NCI-H2227 treated with DMSO at 0.1 percent for 48 hours (cell line): ENCODE measurements at places on chromosomes 7 and 10.
A peak's percentile ranks its signal among the peaks of the same experiment; 100 is the strongest.

DNA sequence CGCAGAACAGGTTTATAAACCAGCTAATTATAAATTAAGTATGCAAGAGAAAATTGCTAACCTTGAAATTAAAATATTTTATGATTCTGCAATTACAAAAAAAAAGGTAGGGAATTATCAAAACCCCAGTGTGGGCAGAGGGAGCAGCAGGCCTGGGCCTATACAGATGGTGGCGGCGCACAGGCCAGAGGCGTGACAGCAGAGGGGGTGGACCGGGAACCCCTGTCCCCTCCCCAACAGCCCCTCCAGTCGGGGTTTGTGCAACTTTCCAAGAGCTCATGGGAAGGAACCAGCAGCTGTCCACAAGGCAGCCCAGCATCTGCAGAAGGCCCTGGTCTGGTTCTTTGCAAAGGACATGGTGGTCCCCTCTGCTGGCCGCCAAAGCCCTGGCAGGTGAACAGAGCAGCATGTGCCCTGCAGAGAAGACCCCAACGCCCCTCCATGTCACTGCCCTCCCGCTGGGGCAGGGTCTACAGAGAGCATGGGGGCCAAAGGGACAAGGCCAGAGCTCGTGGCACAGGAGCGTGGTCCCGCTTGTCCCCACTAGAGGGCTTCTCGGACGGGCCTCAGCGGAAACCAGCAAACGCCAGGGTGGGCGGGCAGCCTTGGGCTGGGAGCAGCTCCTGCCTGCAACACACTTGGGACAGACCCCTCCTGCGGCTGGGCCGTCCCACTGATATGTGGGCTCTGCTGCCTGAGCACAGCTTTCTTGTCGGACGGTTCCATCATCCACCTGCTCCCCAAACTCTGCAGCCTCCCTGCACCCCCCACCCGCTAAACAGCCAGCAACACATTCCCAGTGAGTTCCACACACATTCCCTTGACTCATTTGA is 75.1 kb downstream of the EBF3 start:
- no peak for DNase-seq

DNA sequence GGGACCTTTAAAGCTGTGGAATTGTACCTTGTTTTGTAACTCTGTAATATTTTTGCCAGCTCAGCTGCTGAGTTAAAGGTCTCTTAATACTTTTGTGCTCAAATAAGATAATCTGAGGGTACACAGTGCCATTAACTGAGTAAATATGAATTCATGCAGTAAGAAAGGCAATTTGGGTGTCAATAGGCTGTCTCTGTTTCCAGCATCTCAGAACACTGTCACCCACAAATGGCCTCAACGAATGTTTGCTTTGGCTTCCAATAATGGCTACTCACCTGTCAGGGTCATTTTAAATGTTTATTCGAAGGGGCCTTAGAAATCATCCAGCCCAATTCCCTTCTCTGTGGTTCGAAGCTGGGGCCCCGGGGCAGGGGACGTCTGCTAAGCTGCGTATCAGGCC is 225.4 kb downstream of the ZMYND11 start:
- DNase-seq, result no peak

- DNase-seq, result no peak
Measured at GRCh38 chr10:2476218-2476811, 591.0 kb upstream of the PFKP start.

DNA sequence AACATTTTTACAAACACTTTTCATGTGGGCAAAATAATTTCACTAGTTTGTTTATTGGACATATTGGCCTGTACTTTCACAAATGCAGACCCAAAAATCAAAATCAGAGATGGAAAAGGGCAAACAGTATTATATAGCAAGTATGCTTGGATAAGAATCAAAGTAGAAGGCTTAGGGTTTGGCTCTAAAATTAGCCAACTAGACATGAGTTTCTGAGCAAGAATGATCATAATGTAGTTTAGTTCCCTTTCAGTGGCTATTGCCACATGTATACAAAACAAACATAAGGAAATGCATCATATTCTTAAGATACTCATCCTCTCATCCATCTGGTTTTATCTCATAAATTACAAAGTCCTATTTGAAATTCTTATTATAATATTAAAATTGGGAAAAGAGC is 132.5 kb downstream of the IMMP2L start:
- no peak for DNase-seq

GRCh38 chr7:80841423-80841955 is 77.4 kb downstream of the SEMA3C start:
- no peak for DNase-seq

GRCh38 chr10:46539596-46540411 is 16.7 kb downstream of the GPRIN2 start:
- DNase-seq, result no peak

- no peak for DNase-seq
Measured at GRCh38 chr7:605661-606450, 86.2 kb upstream of the PDGFA start.

- no peak for DNase-seq
Measured at GRCh38 chr10:5595591-5595990, 70.8 kb downstream of the ASB13 start.

DNA sequence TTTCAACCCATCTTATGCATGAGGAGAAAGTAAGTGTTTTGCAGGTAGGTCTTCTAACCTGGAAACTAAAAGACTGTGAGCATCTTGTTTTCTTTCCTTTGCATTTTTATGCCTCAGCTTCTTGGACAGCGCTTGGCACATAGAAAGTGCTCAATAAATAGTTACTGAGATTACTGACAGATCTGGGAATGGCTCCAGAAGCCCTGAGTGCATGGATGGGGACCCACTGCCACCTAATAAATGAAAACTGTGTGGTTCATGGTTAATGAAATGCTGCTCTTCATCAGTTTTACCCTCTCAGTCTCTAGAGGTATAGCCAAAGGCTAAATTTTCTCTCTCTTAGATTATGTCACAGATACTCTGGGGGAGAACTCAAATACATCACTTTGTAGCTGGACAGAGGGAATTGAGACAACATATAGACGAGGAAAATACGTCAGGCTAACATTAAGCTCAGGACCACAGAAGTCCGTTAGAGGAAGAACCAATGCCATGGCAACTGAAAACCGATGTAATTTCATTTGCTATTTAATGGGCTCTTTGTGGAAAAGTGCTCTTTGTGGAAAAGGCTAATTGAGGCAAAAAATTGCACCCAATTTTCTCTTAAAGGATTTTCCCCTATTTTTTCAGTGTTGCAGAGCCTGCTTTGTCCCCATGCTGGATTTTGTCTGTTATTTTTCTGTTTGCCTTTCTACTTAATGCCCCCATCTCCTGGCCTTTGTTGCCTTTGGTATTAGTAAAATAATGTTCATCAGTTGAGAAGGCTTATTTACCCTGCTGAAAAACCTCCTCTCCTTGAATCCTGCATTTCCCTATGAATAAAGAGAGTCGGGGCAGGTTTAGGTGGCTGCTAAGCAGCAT is 17.8 kb downstream of the ASB4 start:
- DNase-seq, result peak; percentile 63

DNA sequence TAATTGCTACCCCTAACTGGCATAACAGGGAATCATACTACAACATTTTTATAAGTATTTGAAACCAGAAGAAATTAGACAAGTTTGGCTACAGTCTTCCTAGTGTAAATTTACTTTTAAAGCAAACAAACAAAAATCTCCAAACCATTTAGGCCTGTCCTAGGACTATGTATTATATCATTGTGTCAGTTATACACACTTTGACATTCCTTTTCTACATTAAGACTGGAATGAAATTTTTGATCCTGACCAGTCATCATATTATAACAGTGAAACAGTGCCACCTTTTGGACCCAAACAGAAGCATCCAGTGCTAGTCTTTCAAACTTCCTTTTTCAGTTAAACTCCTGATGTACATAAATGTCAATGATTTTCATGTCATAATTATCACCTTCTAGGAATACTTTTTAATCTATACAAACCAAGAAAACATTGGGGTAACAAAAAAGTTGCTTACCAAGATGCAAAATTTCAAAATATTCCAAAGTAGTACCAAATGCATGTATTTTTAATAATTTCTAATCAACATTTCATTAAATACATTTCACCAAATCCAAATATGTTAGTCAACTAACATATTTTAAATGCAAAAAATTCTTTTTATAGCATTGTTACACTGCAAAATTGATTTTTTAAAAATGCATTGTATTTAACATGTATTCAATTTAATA is 75.7 kb downstream of the IMMP2L start:
- DNase-seq, result peak; percentile 70

DNA sequence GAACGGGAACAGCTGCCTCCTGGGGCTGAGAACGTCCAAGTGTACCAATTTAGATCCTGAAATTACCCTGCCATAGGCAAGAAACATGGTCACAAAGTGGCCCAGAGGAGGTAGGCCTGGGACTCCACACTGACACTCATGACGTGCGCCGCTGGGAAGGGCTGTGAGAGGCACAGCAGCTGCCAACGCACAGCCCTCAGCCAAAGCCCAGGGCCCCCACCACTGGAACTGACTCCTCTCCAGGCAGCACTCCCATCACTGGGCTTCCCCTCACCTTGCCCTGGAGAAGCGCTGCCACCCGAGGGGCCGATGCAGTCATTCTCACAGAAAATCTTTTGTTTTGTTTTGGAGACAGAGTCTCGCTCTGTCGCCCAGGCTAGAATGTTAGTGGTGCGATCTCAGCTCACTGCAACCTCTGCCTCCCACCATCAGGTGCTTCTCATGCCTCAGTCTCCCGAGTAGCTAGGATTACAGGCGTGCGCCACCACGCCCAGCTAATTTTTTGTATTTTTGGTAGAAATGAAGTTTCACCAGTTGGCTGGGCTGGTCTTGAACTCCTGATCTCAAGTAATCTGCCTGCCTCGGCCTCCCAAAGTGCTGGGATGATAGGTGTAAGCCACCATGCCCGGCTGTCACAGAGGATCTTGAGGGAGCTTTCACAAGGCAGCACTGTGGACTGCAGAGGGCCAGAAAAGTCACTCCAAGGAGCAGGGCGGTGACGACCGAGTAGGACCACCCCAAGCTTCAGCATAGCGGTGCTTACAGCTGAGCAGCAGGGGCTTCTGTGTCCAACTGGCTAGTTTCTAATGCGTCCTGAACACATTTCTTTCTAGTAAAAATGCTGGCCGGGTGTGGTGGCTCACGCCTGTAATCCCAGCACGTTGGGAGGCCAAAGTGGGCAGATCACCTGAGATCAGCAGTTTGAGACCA is 13.5 kb downstream of the GUSB start:
- no peak for DNase-seq

DNA sequence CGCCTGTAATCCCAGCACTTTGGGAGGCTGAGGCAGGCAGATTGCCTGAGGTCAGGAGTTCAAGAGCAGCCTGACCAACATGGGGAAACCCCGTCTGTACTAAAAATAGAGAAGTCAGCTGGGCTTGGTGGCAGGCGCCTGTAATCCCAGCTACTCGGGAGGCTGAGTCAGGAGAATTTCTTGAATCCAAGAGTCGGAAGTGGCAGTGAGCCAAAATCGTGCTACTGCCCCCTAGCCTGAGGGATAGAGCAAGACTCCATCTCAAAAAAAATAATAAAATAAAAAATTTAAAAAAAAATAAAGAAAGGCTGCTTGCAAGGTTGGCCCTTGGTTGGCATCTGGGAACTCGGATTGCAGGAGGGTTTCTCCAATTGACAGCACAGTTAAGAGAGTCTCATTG is 221.6 kb downstream of the DGKI start:
- no peak for DNase-seq

DNA sequence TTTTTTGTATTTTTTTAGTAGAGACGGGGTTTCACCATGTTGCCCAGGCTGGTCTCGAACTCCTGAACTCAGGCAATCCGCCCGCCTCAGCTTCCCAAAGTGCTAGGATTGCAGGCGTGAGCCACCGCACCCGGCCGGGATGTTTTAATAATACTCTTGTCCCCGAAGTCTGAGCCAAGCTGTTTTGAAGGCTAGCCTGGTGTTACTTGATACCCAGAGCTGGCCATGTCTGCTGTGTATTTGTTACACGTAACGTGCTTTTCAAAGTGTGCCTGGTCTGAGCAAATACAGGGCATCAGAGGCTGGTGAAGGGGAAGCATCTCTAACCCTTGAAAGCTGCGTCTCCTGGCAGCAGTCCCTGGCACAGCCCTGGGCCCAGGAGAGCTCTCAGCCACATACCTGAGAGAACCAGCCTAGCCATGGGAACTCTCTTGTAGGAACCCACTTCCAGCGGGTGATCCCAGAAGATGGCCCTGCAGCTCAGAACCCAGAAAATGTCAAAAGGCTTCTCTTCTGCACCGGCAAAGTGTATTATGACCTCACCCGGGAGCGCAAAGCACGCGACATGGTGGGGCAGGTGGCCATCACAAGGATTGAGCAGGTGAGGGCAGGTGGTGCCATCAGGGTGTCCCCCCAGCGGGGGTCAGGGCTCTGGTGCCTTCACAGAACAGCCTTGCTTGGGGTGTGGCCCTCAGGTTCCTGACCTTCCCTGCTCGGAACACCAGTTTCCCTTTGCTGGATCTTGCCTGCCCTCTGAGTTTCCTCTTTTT is 41.7 kb upstream of the ZMIZ2 start:
- DNase-seq, result no peak

DNA sequence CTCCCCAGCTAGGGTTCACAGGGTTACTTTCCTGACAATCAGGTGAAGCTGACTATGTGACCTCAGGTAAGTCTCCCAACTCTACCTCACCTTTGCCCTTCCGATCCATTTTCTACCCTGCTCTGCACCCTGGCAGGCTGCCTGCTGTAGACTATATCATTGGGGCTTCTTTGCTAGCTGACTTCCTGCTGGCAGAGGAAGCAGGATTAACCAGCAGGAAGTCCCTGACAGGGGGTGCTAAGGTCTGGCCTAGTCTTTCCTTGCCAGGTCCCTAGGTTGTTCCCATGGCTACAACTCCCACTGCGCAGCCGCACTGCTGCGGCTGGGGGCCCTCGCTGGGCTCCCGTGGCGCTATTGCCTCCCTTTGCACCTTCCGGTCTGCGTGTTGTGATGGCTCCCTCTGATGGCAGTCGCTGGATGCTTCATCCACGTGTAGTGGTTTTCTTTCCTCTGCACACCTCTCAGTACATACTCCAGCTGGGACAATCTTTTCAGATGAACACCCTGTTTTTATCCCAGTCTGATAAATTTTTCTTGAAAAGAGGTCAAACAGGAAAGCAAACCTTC is 365.9 kb downstream of the REEP3 start:
- no peak for DNase-seq

DNA sequence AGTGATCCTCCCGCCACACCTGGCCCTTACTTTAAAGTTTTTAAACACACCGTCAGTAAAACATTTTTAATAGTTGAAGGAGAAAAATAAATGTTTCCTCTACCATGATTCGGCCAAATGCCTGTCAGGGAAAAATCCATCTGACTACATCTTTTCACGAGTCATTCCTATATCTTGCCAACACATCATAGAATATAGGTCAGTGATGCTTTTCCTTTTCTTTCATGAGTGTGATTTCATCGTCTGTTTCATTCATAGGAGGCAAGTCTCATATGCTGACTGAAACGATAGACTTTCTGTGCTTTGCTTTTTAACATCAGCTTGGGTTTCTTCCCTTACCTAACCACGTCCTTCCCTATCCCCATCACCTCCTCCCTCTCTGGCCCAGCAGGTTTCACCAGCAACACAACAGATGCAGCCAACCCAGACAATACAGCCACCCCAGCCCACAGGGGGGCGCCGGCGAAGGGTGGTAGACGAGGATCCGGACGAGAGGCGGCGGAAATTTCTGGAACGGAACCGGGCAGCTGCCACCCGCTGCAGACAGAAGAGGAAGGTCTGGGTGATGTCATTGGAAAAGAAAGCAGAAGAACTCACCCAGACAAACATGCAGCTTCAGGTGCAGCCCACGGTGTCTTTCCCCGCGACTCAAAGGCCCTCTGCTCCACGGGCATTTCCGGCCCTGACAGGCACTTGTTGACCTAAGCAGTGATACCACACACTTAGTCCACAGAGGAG is 149.2 kb downstream of the TRIL start:
- no peak for DNase-seq
